Naive thymus-derived CD8-positive, alpha-beta T cell (primary cell): ENCODE measurements at places on chromosomes 4 and X.

DNA sequence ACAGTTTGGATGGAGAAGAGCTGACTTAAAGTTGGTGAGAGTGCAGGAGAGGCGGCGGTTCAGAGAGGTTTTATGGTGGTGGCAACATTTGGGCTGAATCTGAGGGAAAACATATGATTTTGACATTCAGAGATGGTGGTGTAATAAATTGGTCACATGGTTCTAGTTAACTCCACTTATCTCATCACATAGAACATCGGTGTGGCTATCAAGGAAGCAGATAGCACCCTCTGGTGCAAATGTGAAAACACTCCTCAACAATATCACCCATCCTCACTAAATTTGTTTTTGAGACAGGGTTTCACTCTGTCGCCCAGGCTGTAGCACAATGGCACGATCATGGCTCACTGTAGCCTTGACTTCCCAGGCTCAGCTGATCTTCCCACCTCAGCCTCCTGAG is 28.8 kb downstream of the SUPT20HL2 start:
- no peak for DNase-seq
- H3K36me3 ChIP-seq = no peaks in the 10 kb centered on the region
- H3K27ac ChIP-seq = no peak overlapping the region
- H3K4me1 ChIP-seq = peaks cover 3% of the 10 kb centered on the region
- no peak overlapping the region for H3K4me3 ChIP-seq

DNA sequence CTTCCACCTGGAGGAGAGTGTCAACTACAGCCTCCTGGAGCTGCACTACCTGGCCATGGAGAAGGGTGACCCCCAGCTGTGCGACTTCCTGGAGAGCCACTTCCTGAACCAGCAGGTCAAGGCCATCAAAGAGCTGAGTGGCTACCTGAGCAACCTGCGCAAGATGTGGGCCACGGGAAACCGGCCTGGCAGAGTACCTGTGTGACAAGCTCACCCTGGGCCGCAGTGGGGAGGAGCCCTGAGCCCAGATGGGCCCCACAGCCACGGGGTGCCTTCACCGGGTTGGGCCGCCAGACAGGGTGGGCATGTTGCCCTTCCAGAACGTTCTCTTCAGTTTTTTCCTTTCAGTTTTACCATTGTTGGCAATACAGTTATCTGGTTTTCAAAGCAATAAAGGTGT is 15.2 kb upstream of the FAM47A start:
- no peaks in the 10 kb centered on the region for H3K36me3 ChIP-seq
- H3K4me3 ChIP-seq = no peak overlapping the region
- no peaks in the 10 kb centered on the region for H3K4me1 ChIP-seq
- no peak overlapping the region for H3K27ac ChIP-seq
- no peak for DNase-seq

- H3K4me1 ChIP-seq = no peaks in the 10 kb centered on the region
- no peaks in the 10 kb centered on the region for H3K36me3 ChIP-seq
- DNase-seq = no peak
- H3K27me3 ChIP-seq = peaks cover 7% of the 10 kb centered on the region
- H3K27ac ChIP-seq = no peak overlapping the region
Observed at GRCh38 chr4:109989044-109989443, 76.4 kb downstream of the EGF start.

- no peak for DNase-seq
- no peak overlapping the region for H3K27ac ChIP-seq
- H3K36me3 ChIP-seq = no peaks in the 10 kb centered on the region
- H3K4me3 ChIP-seq = no peak overlapping the region
- no peaks in the 10 kb centered on the region for H3K27me3 ChIP-seq
- H3K4me1 ChIP-seq = no peaks in the 10 kb centered on the region
Observed at GRCh38 chrX:101785142-101785541, 125.5 kb upstream of the ARMCX2 start.

DNA sequence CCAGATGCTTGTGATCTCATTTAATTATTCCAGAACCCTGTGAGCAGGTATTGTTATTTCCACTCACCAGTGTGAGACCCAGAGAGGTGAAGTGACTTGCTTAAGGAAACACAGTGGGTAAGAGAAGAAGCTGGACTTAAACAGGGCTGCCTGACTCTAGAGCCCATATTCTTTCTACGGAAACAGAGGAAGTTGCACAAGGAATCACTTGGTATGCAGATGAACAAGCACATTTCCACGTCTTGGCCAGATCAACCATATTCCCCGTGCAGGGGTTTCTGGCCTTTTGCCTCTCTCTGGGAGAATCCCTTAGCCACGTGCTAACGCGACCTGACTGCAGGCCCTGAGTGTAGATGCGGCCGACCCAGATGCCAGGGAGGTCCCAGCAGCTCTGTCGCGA is 195.5 kb upstream of the ATP6AP2 start:
- H3K27me3 ChIP-seq = no peaks in the 10 kb centered on the region
- H3K4me3 ChIP-seq = no peak overlapping the region
- H3K4me1 ChIP-seq = no peaks in the 10 kb centered on the region
- H3K36me3 ChIP-seq = no peaks in the 10 kb centered on the region
